ENCODE measurements at places on chromosomes 11 and 22.

DNA sequence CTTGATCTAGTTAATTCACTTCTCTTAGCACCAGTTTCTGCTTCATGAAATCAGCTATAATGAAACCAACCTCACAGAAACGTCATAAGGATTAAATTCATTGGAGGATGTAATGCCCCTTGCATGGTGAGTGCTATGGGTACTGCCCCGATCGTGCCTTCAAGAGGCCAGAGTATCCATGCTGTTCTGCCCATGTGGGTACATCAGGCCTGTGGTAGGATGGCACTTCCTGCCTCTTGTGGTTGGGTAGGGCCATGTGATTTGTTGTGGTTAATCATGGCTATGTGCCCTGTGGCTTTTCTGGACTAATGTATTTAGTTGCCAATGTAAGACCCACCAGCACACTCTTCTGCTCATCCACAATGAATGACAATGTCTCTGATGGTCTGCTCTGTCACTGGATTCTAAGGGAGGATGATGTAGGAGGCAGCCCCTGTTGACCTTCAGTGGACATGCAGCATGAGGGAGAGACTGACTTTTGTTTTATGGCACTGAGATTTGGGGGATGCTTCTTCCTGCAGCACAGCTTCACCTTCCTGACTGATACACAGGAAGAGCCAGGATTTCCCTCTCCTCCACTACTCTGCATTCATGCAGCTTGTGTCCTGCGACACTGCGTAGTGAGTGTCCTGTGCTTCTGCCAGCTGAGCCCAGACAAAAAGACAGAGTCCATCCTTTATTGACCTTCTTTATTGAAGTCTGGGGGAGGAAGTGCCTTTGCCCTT, 66.2 kb downstream of the DHCR7 start:
- no peak for DNase-seq

DNA sequence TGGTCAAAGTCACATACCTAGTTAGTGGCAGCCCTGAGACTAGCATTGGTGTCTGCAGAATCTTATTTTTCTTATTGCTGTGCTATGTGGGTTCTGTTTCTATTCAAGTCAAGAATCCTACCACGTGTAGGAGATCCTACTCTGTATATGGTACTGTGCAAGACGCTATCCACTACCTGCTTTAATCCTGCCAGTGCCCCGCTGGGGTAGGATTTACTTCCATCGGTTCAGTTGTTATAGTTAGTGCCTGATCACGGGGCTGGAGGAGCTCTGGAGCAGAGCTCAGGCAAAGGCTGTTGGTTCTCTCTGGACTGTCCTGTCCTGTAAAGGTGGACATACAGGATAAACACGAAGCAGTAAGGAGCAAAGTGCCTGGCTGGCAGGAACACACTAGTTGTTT, 167.9 kb downstream of the NTM start:
- DNase-seq = no peak

- DNase-seq = no peak
Measured at GRCh38 chr11:40118780-40119179, 1340.7 kb downstream of the LRRC4C start.

DNA sequence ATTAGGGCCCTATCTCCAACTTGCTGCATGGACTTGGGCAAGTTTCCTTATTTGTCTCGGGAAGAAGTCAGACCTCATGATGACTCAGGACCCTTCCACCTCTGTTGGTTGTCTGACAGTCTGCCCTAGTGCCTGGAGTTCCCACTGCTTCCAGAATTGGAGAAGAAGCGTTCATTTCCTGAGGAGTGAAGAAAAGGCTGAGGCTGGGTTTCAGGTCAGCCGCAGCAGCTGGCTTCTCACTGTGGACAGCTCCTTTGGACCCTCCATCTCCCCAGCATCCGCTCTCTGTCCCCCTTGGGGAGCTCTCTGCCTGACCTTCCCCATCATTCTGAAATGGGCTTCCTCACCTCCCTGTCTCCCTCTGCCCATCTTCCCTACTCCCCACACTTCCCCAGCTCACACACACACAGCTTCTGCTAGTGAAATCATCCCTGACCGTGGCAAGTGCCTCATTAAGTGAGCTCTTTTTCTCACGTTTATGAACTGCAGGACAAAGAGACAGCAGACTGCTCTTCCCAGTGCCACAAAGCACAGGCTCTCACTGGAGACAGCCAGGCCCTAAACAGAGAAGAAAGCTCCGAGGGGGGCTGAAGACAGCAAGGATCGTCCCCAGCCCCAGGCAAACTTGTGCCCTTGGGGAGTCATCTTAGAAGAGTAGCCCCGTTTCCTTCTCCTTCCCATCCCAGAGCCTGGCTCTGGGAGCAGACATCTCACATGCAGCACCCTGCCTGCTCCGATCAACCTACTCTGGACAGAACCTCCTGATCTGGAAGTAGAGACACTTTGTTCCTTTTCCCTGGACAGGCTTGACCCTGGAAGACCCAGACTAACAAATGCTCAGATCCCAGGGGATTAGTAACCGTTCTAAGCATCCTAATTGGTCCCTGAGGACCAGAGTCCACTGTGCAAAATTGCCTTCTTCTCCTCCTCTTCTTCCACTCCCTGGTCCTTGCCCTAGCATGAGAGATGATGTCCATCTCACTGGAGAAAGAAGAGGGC, 157.9 kb downstream of the FEZ1 start:
- DNase-seq = no peak

DNA sequence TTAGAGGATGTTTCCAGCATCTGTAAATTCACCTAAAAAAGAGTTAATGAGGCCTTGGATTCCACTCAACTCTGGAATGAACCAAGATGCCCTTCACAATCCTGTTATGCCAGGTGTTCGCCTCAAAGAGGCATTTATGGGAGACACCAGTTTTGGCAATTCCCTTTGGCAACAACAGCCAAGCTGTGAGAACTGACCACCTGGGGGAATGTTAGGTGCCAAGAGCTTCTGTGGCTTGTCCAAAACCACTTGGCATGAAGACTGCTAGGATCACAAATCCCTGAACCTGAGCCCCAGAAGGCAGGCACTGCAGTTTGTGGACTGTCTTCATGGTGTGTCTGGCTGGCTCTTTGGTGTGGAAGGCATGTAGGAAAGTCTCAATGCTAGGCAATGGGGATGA, 164.4 kb upstream of the BDNF start:
- no peak for DNase-seq

GRCh38 chr11:38839071-38839470, 2241.0 kb upstream of the RAG2 start:
- no peak for DNase-seq

GRCh38 chr11:124114942-124115781, at the start of gene VWA5A:
VWA5A (plus strand) TSS chr11:124115450; CDS start chr11:124117512, 2,062 bp downstream.
- peak; percentile 32 for DNase-seq

GRCh38 chr22:35544189-35544588, 3.6 kb downstream of the RASD2 start:
- no peak for DNase-seq

DNA sequence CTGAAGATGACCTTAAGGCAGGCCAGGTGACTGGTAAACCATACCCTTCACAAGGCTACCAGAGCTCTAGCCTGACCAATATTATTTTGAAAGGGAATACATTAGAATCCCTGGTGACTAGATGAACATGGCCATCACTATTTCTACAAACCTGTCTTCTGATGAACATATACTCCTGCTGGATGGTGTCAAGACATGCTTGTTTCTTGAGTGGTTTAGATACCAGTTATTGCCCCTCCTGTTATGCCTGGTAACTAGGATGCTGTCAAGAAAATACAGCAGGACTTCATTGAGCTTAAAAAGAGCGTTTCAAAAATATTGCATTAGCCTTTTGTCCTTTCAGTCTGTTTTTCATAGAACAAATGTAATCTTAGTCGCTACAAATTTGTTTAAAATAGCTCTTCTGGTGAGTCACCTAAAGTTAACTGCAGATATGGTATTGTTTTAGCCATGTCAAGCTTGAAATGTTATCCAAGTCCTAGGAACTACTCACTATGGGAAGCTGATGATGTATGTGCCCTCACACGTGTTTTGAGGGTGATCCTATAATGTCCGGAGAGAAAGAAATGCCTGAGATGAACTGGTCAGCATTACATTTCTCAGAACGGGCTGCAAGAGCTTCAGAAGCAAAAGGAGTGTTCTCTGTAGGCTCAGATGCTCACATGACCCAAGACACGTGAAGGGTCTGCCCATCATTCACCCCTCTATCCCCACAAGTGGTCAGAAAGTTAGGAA, 20.6 kb downstream of the ADM start:
- no peak for DNase-seq

DNA sequence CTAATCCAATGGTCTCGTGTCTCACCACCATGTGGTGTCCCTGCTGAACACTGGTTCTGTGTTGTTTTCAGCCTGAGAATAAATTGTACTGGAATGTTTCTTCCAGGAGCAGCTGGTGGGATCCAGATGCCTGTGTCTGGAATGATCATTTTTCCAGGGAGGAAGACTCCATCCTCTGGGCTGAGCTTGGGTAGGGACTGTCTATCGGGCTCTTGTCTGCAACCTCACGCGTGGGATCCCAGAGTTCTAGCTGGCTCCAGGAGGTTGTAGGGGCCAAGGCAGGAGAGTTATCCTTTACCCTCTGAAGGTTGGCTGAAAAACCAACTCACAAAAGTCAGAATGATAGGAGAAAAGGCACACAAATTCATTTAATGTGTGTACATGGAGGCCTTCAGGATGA, 144.1 kb upstream of the B3GAT1 start:
- no peak for DNase-seq

GRCh38 chr11:126104420-126104819, 41.8 kb upstream of the CDON start:
- no peak for DNase-seq

- no peak for DNase-seq
Measured at GRCh38 chr11:57630171-57630570, 19.5 kb downstream of the YPEL4 start.

GRCh38 chr11:122900587-122901202, 18.1 kb downstream of the JHY start:
- no peak for DNase-seq

DNA sequence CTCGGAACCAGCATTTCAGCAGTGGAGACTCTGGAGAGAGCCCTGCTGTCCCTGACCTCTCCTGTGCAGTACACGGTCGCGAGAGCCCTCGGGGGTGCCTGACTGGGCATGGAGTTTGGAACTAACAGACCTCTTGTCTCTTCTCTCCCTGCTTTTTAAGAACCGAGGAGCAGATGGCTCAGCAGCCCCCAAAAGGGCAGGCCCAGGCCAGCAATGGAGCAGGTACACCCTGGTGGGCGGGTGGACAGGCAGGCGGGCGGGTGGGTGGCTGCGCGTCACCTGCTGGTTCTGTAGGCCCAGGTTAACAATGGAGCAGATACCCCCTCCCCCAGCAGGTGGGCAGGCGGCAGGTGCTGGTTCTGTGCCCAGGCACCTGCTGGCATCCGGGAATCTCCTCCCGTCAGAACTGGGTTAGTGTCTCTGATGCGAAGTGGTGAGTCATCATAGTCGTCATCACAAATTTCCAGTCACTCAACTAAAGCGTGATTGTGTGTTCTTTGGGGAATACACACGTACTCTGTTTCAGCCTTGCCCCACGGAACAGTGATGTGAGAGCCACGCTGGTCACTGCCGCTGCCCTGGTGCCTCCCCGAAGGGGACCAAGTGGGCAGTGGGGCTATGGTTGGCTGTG, 41.1 kb downstream of the GRAMD4 start:
- DNase-seq = no peak

DNA sequence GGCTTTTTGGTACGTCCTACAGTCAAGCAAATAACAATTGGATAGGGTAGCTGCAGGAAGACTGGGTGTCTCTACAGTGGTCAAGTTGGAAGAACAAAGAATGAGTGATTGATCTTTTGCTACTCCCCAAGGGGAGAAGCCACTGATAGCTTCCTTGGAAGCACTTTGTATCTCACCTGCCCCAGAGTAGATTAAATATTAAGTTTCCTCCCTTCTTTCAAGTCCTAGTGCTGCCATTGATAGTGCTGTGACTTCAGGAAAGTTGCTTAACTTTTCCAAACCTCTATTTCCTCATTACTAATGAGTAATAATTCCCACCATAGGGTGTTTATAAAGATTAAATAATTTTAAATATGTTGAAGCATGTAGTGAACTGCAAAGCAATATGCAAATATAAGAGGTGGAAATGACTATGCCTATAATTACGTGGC, 35.6 kb upstream of the EHF start:
- DNase-seq = no peak

- no peak for DNase-seq
Measured at GRCh38 chr22:31077681-31078080, 3.4 kb upstream of the SMTN start.

DNA sequence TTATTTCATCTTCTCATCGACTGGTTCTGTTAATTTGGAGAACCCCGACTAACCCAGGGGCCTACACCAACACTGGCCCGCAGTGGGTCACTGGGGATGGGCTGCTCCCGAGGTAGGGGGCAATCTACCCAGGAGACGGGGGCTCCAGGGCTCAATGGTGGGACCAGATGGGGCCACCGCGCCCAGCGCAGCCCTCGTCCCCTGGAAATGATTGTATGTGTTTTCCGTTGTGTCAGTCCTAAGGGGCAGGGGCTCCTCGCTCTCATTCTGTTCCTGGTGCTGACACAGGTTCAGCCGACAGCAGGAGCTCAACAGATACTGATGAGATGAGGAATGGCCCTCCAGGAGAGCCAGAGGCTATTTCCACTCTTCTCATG, 20.7 kb downstream of the A4GALT start:
- no peak for DNase-seq

DNA sequence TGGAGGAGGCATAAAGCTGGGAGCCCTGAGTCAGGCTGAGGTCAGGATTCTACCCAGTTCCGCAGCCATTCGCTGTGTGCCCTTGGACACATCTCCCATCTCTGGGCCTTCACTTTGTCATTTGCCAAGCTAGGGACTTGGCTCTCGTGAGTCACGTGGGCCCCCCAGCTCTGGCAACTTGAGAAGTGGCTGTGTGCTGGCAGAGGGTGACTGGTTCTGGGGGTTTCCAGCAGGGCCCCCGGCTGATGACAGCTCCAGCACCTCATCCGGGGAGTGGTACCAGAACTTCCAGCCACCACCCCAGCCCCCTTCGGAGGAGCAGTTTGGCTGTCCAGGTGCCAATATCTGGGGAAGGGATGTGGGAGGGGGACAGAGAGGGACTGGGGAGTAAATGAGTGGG, 46.6 kb downstream of the CD6 start:
- DNase-seq = no peak

- no peak for DNase-seq
Measured at GRCh38 chr22:43234264-43234988, 47.5 kb upstream of the TTLL12 start.

- DNase-seq = peak; percentile 21
Measured at GRCh38 chr22:20298803-20299745, 20.8 kb downstream of the DGCR6L start.

- no peak for DNase-seq
Measured at GRCh38 chr11:44178381-44178780, 82.9 kb downstream of the EXT2 start.

- DNase-seq = no peak
Measured at GRCh38 chr11:68229601-68230000, 16.5 kb upstream of the KMT5B start.

GRCh38 chr11:87307101-87307500, 269.4 kb downstream of the TMEM135 start:
- DNase-seq = no peak
